ENCODE measurements at places on chromosomes 12 and 14. TPM values are rescaled to one million over a fixed set of nuclear protein-coding genes. Genes with fewer than 3 reads are reported as not detected.

DNA sequence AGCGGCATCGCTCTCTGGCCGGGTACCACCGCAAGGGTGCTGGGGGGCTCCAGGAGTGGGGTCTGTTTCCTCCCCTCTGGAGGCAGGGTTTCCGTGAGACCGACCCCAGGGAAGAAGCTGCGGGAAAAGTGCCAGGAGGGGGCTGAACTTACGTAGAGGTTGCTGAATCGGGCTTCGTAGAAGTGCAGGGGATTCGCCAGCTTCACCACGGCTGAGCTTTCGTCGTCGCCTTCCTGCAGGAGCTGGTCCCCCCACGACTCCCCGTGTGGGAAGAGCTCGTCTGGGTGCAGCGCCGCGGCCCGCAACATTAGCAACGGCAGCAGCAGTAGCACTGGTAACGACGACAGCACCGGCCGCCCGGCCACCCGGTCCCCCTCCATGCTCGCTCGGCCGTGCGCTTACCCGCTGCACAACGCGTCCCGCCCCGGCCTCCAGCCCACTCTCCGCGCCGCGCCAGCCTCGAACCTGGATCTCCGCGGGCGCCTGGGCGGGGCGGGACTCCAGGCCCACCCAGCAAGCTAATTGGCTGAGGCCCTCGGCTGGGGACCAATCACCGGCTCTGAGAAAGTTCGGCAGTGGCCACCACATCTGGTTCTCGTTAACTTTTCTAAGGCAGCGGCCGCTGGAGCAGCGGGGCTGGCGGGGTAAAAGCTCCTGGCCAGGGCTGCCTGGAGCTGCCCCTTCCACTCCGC lies at the start of gene NID2:
NID2 (minus strand) TSS at position 445 of the 692 bp plus-strand sequence; CDS start at position 380, 65 bp downstream.
- peak; percentile 71 for DNase-seq

DNA sequence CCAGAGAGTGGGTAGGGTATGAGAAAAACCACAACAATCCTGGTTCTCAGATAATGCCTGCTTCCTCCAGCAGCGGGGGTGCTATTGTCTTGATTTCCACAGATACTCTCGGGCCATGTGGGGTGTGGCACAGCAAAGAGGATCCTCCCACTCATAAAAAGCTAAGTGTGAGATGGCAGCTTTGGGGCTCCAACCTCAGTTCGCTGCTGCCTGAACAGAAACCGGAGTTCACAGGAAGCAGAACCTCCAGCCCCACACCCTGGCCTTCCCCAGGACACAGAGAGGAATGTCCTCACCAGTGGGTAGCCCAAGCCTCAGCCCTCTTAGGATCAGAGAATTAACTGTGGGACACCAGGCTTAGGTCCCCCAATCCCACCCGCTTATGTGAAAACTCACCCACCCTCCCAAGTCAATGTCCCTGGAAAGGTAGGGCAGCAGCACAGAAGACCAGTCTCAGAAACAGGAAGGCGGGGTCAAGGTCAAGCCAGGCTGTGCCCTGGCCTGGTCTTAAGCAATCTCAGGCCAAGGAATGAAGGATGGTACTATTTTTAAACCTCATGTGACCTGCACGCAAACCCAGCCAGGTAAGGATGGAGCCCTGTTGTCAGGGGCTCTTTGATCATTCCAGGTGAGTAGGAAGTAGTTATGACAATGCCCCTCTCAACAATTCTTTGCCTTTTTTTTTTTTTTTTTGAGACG lies 9.0 kb downstream of the KCTD10 start:
- no peak for DNase-seq

DNA sequence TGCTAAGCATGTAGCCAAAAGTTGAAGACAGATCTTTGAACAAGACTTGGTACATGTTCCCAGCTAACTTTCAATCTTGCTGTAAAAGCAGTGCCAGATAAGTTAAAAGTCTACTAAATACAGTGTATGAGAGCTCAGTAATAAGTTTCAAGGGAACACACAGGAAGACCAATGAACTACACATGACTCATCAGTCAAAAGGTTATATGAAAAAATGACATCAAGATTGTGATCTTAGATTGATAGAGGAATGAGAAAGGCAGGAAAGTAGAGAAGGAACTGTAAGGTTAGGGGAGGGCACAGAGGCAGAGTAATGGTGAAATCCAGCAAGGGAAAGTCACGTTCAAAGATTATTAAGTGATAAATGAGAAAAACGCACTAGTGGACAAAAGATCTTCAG lies 249.9 kb upstream of the FLRT2 start:
- no peak for DNase-seq

GRCh38 chr12:98646294-98647090 lies 1.4 kb downstream of the APAF1 start:
- DNase-seq, result no peak

Gene ADGRD1
- 60.1 TPM for total RNA-seq

Measured in urinary bladder (tissue), 4 donors.